Stimulated activated CD8-positive, alpha-beta memory T cell treated with anti-CD3 and anti-CD28 coated beads, Interleukin-15, amount 100 ng/mL, for 4 hours (primary cell): ENCODE measurements at places on chromosomes 5 and 9.

DNA sequence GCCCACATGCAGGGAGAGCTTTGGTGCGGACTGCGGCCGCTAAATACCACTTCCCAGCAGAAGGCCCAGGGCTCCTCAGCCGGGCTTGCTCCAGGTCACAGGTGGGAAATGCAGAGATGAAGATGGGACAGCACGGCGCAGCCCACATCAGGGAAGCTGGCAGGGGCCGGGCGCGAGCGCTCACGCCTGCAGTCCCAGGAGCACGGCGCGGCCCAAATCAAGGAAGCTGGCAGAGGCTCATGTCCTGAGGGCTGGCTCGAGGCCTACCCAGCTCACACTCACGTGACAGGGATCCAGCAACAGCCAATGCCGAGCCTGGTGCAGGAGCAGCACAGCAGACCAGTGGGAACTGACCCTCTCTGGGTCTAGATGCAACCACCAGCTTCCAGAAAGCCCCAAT is 16.3 kb downstream of the LPCAT1 start:
- no peak for DNase-seq

DNA sequence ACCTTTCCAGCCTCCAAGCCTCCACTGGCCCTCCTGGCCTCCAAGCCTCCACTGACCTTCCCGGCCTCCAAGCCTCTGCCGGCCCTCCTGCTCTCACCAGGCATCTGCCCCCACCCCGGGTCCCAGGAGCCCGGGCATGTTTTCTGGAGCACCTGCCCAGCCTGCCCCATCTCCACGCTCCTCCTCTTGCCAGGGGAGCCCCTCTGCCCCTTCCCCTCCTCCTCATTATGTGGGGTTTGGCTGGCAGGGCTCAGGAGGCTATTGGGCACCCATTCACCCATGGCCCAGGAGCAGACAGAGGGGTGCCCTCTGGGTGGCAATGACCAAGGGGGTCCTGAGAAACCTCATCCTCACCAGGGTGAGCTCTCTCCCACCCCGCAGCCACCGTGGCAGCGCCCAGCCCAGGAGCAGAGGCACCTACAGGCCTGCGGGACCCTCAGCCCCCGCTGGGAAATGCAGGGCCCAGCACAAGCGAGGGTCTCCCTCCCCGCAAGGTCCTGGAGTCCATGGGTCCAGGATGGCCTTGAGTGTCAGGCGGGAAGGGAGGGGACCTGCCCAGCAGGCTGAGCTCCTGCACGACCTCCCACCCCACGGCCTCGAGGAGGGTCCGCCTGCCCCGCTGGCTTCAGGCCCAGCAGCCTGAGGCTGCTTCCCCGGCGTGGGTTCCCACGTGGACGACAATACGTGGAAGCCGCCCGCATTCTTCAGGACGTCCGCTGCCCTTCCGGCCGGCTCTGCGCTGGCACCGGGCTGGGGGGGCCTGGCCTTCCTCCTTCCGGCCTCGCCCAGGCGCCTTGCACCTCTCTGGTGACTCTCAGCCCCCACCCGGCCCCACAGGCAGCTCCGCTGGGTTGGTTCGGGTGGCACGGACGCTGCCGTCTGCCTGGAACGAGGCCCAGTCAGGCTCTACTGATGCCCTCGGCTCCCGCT is 51.4 kb upstream of the NRARP start:
- DNase-seq, result no peak

DNA sequence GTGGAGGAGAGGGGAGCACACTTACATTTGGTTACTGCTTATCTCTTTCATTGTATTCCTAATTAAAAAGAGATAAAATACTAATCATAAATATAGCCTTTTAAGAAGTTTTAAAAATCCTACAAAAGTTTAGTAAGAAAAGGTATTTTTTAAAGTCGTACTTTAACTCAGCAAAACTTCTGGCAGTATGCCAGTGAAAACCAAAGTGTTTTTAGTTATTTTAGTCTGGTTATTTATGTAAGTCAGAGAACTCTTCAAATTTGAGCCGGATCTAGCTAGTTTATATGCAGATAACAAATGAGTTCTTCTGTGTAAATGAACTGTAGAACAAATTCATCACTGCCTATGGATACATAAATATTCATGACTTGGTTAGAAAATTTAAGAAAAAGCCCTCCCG is 36.5 kb upstream of the ANKDD1B start:
- no peak for DNase-seq

GRCh38 chr5:180583738-180584137 is 7.6 kb downstream of the SCGB3A1 start:
- no peak for DNase-seq

- no peak for DNase-seq
Observed at GRCh38 chr5:58544926-58545325, 37.9 kb upstream of the RAB3C start.

DNA sequence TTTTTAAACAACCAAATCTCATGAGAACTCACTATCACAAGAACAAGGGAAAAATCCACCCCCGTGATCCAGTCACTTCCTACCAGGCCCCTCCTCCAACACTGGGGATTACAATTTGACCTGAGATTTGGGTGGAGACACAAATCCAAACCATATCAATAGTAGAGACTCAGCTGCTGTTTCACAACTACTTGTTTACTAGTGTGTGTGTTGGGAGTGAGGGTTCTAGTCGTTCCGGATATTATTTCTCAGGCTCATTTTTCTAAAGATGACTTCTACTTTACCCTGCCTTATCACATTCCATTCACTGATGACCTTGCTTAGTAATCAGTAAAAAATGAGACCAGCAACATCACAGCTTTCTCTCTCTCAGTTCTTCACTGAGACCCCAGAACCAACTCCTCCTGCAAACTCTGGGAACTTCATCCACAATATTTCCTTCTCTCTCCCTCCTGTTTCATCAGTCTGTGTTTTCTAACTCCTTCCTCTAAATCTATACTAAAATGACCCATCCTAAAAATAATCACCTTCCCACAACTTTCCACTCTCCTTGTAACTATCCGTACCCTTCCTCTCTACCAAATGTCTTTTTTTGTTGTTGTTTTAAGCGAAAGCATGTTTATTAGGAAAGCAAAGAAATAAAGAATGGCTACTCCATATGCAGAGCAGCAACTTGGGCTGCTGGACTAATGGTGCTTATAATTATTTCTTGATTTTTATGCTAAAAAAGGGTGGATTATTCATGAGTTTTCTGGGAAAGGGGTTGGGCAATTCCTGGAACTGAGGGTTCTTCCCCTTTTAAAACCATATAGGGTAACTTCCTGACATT is 121.5 kb upstream of the SPRY4 start:
- no peak for DNase-seq

DNA sequence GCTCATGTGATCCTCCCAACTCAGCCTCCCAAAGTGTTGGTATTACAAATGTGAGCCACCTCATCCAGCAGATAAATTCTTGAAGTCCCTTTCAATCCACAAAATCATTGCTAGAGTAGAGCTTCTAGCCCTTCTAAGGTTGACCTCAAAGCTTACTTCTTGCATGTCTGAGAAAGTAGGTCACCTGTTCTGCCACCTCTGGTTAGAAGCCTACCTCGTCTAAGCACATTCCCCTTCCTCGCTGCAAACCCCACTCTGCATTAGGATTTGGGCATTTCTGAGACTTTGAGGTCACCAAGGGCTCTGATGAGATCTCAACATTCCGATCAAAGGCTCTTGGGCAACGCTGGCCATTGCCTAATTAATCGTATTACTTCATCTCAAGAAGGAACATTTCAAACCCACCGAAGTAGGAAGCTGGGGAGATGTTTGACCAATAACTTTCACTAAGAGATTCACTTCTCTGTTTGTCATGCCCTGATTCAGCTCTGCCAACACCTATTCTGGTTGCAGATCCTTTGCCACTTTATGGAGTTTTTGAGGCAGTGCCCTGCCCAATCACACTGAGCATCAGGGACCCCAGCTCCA is 8.6 kb downstream of the ADAM19 start:
- DNase-seq, result no peak

DNA sequence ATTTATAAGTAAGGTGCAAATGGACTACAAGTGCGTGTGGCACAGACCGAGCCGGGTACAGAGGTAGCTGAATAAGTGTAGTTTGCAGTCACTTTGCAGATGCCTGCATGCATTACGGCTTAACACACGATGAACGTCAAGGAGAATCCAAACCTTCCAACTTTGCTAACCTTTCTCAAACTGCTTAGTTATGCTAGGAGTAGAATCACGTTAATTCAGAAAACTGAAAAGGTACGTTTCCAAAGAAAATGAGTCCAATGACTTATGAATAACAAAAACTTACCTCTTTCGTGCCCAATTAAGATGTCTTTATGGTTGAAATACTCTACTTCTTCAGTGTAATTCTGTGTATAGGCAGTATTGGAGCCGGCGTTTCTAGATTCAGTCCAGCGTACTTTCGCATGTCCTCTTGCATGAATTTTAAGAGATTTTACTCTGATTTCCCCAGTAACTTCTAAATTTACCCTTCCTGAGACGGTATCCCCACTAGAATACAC is 539 bp downstream of the ARRDC3 start:
- no peak for DNase-seq

- DNase-seq, result no peak
Observed at GRCh38 chr5:1778138-1779020, 21.3 kb downstream of the MRPL36 start.

DNA sequence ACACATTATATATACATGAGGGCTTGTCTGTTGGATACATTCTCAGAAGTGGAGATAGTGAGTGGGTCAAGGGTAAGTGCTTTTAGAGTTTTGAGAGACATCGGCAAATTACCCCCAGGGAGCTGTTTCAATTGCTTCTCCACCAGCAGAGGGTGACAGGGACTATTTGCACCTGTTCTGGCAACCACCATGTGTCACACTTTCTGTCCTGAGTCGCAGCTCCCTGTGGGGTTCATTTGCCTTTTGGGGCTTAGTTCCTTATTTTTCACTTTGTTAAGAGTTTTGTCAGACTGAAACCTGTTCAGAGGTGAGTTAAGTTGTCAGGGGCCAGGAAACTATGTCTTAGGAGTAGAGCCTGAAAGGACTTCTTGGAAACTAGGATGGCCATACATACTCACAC is 20.1 kb upstream of the SLC36A1 start:
- no peak for DNase-seq

- DNase-seq, result no peak
Observed at GRCh38 chr5:150085950-150086715, at the start of gene CSF1R. CSF1R (minus strand) TSS chr5:150086554; CDS start chr5:150086427, 127 bp downstream.

GRCh38 chr5:180898621-180899246 is at the start of gene BTNL8:
BTNL8 (plus strand) TSS chr5:180899159; CDS start chr5:180899311, 152 bp downstream.
- DNase-seq, result no peak

GRCh38 chr9:29999645-30000044 is 2384.8 kb upstream of the ACO1 start:
- no peak for DNase-seq

DNA sequence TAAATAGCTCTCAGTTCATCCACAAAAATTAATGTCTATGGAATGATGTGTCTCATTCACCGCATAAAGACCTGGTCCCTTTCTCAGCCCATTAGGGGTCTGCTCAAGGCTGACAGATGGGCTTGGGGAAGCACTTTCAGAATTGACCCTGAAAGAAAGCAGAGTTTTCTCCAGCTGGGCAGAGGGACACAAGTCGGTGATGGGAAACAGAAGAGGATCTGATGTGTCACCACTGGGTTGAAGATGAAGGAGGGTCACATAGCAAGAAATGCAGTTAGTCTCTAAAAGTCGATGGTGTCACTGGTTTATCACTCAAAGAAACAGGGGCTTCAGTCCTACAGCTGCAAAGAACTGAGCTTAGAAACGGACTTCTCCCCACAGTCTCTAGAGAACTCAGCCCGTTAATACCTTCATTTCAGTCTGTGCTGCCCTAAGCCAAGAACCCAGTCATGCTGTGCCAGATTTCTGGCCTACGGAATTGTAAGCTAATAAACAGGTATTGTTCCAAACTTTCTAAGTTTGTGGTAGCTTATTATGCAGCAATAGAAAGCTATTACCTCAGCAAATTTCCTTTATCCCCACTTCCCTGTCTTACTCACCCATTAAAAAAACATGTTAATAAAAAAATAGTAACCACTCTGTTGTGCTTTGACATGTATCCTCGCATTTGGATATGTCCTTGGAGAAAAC is 64.6 kb downstream of the ADAMTS12 start:
- no peak for DNase-seq

DNA sequence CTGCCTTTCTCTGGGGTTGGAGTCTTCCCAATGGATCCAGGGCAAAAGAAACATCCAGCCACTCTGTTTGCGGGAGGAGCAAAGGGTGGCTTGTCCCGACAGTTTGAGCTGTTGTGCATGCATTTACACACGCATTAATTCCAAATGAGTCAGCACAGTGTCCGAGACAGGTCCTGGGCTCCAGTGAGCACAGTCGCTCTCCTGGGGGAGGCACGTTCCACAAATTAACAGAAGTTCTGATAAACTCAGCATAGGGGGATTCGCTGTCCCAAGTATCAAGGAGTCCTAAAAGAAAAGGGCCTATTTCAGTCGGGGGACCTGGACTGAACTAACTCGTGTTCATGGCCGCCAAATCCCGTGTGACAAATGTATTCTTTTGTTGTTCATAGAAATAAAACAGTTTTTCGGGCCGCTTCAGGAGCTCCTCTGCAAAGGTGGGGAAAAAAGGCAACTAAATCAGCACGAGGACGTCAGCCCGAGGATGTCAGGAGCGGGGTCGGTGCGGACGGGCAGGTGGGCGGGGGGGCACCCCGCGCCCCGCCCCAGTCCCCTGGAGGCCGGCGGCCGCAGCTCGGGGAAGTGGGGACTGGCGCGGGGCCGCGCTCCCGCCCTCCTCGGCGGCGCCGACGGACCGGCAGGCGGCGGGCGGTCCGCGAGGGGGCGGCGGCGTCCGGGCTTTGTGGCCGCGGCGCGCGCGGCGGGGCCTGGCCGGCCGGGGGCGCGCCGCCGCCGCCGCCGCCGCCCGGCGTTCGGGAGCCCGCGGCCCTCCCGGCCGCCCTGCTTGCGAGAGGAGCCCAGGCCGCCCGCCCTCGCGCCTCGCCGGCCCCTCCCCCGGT is at the start of gene MSANTD3:
MSANTD3 (plus strand) TSS at position 614 of the 836 bp plus-strand sequence. CDS start 14,796 bp downstream, outside the sequence.
- peak; percentile 37 for DNase-seq

- no peak for DNase-seq
Observed at GRCh38 chr9:89372979-89373378, 54.7 kb downstream of the SECISBP2 start.

- DNase-seq, result no peak
Observed at GRCh38 chr5:132016721-132017250, 5.3 kb upstream of the ACSL6 start.

GRCh38 chr5:141298376-141298775 is 5.5 kb downstream of the SLC25A2 start:
- DNase-seq, result no peak

DNA sequence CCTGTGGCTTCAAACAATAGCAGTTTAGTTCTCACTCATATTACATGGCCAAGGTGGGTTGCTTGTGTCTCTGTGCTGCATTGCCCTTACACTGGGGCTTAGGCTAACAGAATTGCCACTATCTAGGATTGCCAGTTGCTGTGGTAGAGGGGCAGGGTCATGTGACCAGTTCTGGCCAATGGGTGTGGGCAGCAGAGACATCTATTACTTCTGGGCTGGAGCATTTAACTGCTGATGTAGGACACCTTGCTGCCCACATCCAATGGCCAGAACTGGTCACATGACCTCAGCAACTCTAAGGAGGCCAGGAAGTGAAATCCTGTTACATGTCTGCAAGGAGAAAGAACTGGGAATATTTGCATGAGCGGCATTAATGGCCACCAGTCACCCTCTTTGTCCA is 199.3 kb downstream of the C9orf152 start:
- no peak for DNase-seq

DNA sequence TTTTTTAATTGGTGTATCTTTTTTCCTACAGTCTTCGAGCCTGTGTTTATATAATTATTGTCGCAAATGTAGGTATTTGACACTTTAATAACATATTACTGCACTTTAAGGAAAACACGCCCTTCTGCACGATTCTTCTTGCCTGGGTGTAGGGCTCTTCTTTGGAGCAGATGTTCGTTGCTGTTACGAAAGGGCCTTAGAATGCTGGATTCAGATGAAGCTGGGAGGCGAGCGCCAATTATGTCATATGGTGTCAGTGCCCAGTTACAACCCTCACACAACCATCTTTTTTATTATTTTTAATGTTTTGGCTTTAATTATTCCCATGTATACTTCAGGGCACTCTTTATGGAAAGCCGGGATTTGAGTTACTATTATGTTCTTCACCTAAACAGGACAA is 553.0 kb downstream of the EBF1 start:
- DNase-seq, result no peak
